ENCODE measurements at places on chromosomes 2 and 18.

- no peak for DNase-seq
- no peak overlapping the region for H3K27ac ChIP-seq
- H3K4me3 ChIP-seq, result no peak overlapping the region
- peaks cover 50% of the 10 kb centered on the region for H3K36me3 ChIP-seq
- no peaks in the 10 kb centered on the region for H3K4me1 ChIP-seq
- H3K27me3 ChIP-seq, result no peaks in the 10 kb centered on the region
Observed at GRCh38 chr18:42039396-42039795, 84.4 kb downstream of the PIK3C3 start.

DNA sequence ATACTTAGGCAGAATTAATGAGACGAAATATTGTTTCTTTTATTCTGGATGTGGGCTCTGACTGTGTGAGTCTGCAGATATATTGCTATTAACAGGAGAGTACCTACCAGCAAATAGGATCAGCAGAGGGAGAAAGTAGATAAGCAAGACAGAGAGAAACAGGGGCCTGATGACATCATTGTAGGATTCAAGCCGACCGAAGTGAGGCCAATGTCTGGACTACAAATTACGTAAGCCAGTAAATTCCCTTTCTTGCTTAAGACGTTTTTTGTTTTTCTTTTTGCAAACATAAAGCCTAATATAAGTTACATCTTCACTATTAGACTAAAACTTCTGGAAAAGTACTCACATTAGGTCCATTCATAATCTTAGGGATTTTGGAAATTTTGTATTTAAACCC, 21.4 kb upstream of the PTPRM start:
- no peak overlapping the region for H3K4me3 ChIP-seq
- H3K27ac ChIP-seq, result no peak overlapping the region
- no peaks in the 10 kb centered on the region for H3K27me3 ChIP-seq
- DNase-seq, result no peak
- H3K36me3 ChIP-seq, result no peaks in the 10 kb centered on the region
- H3K4me1 ChIP-seq, result no peaks in the 10 kb centered on the region

- H3K36me3 ChIP-seq, result no peaks in the 10 kb centered on the region
- H3K27me3 ChIP-seq, result no peaks in the 10 kb centered on the region
- no peaks in the 10 kb centered on the region for H3K4me1 ChIP-seq
- H3K27ac ChIP-seq, result no peak overlapping the region
Observed at GRCh38 chr2:174546519-174547506, 50.8 kb downstream of the WIPF1 start.

DNA sequence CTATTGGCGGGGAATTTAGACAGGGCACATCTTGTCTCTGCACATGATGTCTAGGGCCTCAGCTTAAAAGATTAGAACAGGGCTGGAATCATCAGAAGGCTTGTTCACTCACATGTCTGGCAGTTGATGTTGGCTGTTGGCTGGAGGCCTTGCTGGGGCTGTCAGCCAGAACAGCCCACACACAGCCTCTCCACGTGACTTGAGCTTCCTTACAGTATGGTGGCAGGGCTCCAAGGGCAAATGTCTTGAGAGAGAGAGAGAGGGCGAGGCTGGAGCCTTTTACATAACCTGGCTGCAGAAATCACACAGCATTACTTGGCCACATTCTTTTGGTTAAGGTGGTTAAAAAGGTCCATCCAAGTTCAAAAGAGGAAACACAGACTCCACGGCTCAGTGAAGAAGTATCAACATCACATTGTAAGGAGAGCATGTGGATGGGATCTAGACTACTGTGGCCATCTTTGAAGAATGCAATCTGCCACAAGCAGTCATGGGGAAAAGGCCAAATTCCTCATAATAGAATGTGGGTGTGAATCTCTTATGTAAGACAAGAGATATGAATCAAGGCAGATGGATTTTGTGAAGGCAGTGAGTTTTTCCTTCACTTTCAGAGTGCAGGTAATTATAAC, 30.4 kb downstream of the SRSF7 start:
- DNase-seq, result no peak
- H3K4me1 ChIP-seq, result peaks cover 18% of the 10 kb centered on the region
- H3K27me3 ChIP-seq, result no peaks in the 10 kb centered on the region
- no peak overlapping the region for H3K4me3 ChIP-seq
- H3K27ac ChIP-seq, result no peak overlapping the region

DNA sequence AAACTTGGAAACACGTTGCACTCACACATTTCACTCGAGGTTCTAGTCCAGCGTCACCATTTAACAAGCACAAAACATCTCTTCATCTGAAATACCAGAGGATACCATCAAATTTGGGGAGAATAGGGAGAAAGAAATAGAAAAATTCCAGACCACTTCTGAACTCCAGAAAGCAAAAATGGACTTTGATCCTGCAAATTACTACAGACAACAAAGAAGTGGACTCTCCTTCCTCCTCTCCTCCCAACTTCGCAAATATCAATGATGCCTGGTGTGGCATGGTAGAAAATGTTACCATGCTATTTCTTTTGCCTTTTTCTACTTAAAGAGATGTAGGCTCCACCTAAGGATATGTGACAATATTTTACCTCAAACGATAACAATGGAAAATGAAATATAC, 13.5 kb downstream of the UXS1 start:
- no peak for DNase-seq
- H3K27ac ChIP-seq, result no peak overlapping the region
- H3K4me3 ChIP-seq, result no peak overlapping the region
- H3K27me3 ChIP-seq, result no peaks in the 10 kb centered on the region
- H3K36me3 ChIP-seq, result no peaks in the 10 kb centered on the region
- peaks cover 5% of the 10 kb centered on the region for H3K4me1 ChIP-seq

GRCh38 chr2:175871331-175872004, 130.6 kb downstream of the LNPK start:
- H3K36me3 ChIP-seq, result no peaks in the 10 kb centered on the region
- H3K27me3 ChIP-seq, result no peaks in the 10 kb centered on the region
- no peak overlapping the region for H3K27ac ChIP-seq
- no peak overlapping the region for H3K4me3 ChIP-seq
- DNase-seq, result no peak

GRCh38 chr2:60152226-60152833, 401.1 kb downstream of the BCL11A start:
- no peak overlapping the region for H3K27ac ChIP-seq
- H3K4me3 ChIP-seq, result no peak overlapping the region
- DNase-seq, result no peak
- no peaks in the 10 kb centered on the region for H3K27me3 ChIP-seq
- no peaks in the 10 kb centered on the region for H3K4me1 ChIP-seq
- no peaks in the 10 kb centered on the region for H3K36me3 ChIP-seq

DNA sequence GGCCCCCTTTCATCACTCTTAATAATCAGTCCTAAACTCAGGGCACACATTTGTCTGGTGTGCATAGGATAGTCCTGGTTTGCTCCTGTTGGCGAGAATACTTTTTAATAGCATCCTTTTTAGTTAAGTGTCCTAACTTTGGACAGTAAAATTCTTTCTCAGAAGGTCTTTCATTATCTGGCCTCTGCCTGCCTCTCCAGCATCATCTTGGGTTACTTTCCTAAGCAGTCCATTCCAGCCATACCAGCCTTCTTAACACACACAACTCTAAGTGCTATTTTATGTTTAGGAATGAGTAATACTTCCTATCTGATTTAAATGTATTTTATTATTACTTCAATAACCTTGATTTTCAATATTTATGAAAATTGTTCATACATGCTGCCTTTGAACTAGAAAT, 151.0 kb downstream of the ACOXL start:
- no peaks in the 10 kb centered on the region for H3K27me3 ChIP-seq
- H3K36me3 ChIP-seq, result no peaks in the 10 kb centered on the region
- H3K27ac ChIP-seq, result no peak overlapping the region
- no peaks in the 10 kb centered on the region for H3K4me1 ChIP-seq
- DNase-seq, result no peak
- H3K4me3 ChIP-seq, result no peak overlapping the region

DNA sequence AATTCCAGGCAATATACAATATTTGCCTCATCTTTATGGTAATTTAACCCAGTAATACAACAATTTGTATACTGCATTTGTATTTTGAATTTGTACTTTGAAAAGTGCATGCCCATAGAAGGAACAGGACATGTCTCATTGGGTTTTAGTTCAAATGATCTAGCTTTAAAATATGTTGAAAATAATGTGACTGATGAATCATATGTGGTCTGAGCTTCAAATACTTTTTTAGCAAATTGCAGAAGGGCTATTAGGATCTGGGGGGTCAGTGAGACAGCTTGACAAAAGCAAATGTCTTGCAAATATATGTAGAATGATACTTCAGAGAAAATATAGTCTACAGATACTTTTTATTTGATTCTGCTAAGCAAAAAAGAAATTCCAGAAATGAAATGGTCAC, 248.9 kb downstream of the DCC start:
- H3K27ac ChIP-seq, result no peak overlapping the region
- DNase-seq, result no peak
- H3K4me3 ChIP-seq, result no peak overlapping the region

DNA sequence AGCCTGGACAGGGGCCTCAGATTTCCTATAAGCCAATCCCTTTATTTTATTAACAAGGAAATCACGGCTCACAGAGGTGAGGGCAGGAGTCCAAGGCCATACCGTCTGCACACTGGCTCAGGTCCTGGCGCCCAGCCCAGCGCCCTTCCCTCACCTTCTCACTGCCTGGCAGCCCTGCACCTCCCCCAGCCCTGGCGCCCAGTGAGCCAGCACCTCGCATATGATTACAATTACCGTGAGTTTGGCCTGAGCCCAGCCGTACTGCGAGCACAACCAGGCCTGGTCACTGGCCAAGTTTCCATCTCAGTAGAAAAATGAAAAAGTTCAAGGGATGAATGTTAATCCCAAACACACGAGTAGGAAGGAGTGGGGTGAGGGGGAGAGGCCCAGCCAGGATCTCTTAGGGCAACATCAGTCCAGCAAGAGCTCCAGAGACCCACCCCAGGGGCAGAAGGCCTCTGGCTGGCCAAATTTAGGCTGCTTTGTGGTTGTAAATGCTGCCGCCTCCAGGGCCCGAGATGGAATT, 68.4 kb downstream of the MCFD2 start:
- DNase-seq, result no peak
- no peaks in the 10 kb centered on the region for H3K36me3 ChIP-seq
- no peaks in the 10 kb centered on the region for H3K27me3 ChIP-seq
- no peak overlapping the region for H3K4me3 ChIP-seq
- no peak overlapping the region for H3K27ac ChIP-seq

GRCh38 chr18:12802538-12802937, 81.5 kb downstream of the PTPN2 start:
- no peak overlapping the region for H3K27ac ChIP-seq
- DNase-seq, result no peak
- no peak overlapping the region for H3K4me3 ChIP-seq
- no peaks in the 10 kb centered on the region for H3K27me3 ChIP-seq
- H3K4me1 ChIP-seq, result no peaks in the 10 kb centered on the region

DNA sequence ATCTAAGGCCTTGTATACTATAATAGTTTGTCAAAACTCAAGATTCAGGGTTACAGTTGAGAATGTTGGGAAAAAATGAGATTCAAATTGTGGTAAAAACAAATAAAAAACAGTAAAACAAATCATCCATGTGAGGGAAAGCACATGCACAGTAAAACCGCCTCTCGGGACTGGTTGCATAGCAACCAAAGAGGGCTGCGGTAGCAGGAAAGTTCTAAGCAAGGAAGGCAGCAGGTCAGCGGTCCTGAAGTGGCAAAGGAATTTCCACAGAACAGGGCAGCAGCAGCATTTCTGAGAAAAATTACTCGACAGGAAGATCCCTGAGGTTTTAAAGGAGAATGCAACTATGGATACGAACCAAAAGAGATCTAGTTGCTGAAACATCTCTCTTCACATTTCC, 93.7 kb downstream of the DYNAP start:
- no peak for DNase-seq
- H3K27ac ChIP-seq, result no peak overlapping the region
- H3K36me3 ChIP-seq, result no peaks in the 10 kb centered on the region
- H3K27me3 ChIP-seq, result no peaks in the 10 kb centered on the region
- H3K4me3 ChIP-seq, result no peak overlapping the region

DNA sequence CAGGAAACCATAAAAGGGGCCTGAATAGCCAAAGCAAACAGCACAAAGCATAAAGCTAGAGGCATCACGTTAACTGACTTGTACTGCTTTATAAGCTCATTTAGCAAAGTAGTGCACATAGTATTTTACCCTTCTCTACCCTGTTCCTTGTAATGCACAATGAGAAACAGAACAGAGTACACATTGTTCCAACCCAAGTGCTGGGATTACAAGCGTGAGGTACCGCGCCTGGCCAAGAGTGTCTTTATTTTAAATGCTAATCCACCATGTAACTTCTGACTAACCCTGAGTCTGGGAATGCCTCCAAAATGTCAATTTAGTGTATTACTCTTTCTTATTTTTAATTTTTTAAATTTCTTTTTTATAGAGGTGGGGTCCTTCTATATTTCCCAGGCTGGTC, 46.4 kb upstream of the STON1 start:
- H3K27ac ChIP-seq, result no peak overlapping the region
- H3K27me3 ChIP-seq, result no peaks in the 10 kb centered on the region
- H3K4me1 ChIP-seq, result no peaks in the 10 kb centered on the region
- DNase-seq, result no peak
- no peak overlapping the region for H3K4me3 ChIP-seq
- peaks cover 56% of the 10 kb centered on the region for H3K36me3 ChIP-seq

DNA sequence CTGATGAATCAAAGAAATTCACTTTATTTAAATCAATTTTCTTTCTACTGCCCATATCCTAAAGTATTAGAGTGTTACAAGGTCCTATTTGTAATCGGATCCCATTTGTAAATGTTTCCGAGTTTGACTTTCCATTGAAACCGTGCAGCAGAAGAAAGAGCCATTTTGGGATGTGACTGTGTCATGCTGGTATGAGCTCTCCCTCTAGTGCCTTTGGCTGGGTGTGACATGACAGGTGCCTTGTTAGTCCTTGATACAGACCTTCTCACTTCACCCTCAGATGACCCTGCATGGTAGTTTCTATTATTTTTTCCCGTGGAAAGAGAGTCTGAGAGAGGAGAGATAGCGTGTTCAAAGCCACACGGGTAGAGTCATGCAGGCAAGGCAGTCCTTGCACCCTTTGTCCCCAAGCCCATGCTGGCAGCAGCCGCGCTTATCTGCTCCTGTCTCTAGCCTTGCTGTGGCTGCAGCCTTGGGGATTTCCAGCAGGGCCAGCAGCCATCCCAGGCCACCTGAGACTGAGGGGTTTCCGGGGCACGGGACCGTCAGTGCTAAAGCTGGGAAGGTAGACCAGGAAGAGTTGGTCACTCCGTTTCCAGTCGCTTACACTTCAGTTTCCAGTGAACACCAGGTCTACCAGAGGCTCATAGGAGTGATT, 21.4 kb downstream of the CHMP1B start:
- no peaks in the 10 kb centered on the region for H3K4me1 ChIP-seq
- H3K27ac ChIP-seq, result no peak overlapping the region
- no peaks in the 10 kb centered on the region for H3K36me3 ChIP-seq
- no peak for DNase-seq
- no peak overlapping the region for H3K4me3 ChIP-seq

All from effector memory CD4-positive, alpha-beta T cell (primary cell).